Esophagus muscularis mucosa (tissue), 4 donors: ENCODE measurements at places on chromosomes 11 and 22. TPM values are rescaled to one million over a fixed set of nuclear protein-coding genes. Genes with fewer than 3 reads are reported as not detected.
A peak's percentile ranks its signal among the peaks of the same experiment; 100 is the strongest.

DNA sequence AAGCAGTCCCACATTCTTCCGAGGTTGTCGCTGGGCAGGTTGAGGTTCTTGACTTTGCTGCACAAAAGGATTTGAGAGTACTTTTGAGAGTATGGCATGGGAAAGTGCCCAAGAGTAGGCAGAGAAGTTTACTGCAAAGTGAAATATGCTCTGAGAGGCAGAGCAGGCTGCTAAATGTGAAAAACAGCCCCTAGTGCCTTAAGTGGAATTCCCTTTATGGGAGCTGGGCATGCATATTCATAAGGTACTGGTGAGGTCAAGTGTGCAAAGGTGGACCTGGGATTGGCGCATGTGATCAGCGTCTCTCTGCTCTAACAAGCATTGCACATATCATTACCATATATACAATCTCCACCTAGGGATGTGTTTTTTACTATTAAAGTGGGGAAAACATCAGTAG is 12.0 kb upstream of the APOL4 start:
- DNase-seq, result no peak
- H3K36me3 ChIP-seq, result no peaks in the 10 kb centered on the region
- H3K27ac ChIP-seq, result no peak overlapping the region
- no peaks in the 10 kb centered on the region for H3K4me1 ChIP-seq

DNA sequence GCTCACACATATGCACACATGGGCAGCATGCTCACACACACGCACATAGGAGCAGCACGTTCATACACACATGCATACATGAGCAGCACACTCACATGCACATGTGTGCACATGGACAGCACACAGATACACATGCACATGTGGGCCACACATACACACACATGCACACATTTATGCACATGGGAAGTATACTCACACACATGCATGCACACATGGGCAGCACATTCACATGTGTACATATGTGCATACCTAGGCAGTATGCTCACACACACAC is 42.5 kb downstream of the RTN4R start:
- no peaks in the 10 kb centered on the region for H3K36me3 ChIP-seq
- peaks cover 10% of the 10 kb centered on the region for H3K4me1 ChIP-seq
- H3K27ac ChIP-seq, result no peak overlapping the region
- no peak for DNase-seq

DNA sequence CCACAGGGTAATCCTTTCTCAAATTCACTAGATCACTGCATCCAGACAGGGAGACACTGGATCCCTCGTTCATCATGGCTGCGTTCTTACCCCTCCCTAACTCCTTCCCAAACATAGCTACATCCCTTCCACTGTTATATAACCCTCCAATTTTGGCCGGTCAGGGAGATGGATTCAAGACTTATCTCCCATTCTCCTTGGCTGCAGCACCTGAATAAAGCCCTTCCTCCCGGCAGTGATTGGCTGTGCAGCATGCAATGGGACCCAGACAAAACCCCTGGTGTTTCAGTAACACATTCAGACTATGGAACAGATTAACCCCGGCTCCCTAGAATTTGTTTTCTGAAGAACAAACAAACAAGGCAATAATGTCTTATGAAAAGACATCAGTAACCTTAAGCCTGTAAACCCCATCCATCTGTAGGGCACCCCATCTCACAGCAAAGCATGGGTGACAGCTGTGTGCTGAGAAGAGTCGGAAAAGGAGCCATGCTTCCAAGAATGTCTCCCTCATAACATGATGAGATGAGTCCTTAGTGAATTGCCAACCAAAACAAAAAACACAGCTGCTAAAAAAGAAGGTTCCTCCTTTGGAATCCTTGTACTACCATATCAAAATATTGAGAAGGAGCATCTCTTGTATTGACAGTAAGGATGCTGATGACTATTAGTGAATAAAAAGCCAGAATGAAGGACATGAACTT is 5.0 kb downstream of the MIF start:
- H3K27me3 ChIP-seq, result no peaks in the 10 kb centered on the region
- H3K4me3 ChIP-seq, result no peak overlapping the region
- H3K36me3 ChIP-seq, result peaks cover 23% of the 10 kb centered on the region
- H3K27ac ChIP-seq, result no peak overlapping the region

- no peak overlapping the region for H3K4me3 ChIP-seq
- no peaks in the 10 kb centered on the region for H3K27me3 ChIP-seq
- H3K36me3 ChIP-seq, result no peaks in the 10 kb centered on the region
Measured at GRCh38 chr11:37972691-37973090, 1374.7 kb upstream of the RAG2 start.

DNA sequence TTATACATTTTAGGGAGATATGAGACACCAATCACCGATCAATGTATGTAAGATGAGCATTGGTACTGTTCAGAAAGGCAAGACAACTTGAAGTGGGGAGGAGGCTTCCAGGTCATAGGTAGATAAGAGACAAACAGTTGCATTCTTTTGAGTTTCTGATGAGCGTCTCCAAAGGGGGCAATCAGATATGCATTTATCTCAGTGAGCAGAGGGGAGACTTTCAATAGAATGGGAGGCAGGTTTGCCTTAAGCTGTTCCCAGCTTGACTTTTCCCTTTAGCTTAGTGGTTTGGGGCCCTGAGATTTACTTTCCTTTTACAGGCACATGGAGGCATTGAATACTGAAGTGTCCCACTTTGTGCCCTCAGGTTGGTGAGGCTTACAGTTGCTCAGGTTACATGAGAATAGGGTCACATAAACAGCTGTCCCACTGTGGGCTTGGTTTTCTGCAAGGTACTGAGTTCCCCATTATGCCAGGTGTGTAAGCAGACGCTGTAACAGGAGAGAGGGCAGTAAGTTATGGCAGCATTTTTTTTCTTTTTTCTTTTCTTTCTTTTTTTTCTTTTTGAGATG is 129.8 kb upstream of the SERPIND1 start:
- DNase-seq, result no peak
- no peak overlapping the region for H3K4me3 ChIP-seq
- peaks cover 17% of the 10 kb centered on the region for H3K27me3 ChIP-seq
- H3K27ac ChIP-seq, result no peak overlapping the region

DNA sequence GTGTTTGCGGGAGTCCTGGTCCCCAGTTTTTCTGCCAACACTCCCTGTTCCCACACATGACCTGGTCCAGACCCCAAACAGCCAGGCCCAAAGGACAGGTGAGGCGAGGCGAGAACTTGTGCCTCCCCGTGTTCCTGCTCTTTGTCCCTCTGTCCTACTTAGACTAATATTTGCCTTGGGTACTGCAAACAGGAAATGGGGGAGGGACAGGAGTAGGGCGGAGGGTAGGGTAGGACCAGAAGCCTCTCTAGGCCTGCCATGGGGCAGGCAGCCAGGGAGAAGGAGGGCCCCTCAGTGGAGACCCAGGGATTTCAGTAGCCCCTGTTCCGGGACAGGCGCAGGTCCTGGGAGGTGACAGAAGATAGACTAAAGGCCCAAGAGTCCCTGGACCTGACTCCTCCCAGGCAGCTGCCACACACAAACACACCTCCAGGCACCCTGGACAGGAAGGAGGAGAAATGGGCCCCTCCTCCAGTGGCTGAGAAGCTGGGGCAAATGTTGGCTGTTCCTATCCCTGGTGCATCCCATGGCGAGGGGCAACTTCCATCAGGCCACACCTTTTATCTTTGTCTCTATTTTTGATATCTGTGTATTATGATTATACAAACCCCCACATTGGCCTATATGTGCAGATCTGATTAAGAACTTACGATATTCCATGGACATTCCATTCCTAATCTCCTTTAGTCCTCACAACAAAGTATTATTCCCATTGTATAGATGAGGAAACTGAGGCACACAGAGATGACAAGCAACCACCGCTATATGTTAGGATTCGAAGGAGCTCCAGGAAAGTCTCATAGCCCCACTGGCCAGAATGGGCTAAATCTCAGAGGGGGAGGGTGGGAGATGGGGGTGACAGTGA is 626 bp upstream of the F2 start:
- H3K4me3 ChIP-seq, result no peak overlapping the region
- no peak for DNase-seq
- H3K4me1 ChIP-seq, result no peaks in the 10 kb centered on the region

DNA sequence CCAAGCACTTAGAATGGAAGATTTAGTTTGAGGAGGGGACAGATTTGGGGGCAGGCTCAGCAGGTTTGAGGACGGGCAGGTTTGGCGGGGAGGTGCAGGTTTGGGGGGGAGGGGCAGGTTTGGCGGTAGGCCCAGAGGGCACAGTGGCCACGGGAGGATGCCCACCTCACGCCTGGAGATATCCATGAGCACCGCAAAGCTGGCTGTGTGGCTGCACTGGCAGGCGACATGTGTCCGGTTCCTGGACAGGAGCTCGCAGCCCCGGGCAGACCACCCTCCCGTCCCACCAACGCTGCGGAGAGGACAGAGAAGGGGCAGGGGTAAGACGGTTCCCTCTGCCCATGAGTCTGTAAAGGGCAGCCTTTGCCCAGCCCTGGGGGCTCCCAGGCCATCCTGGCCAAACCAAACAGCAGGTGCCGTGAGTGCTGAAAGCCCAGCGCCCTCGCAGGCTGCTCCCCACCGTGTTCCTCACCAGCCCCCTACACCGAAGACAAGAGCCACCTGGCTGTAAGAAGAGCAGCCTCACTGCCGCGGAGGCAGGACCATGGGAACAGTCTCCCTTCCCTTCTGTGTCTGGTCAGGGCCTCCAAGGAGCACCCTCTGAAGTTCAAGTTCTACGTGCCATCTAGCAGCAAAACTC is 43.0 kb downstream of the TRMU start:
- H3K27ac ChIP-seq, result no peak overlapping the region
- no peak overlapping the region for H3K4me3 ChIP-seq
- DNase-seq, result no peak

- DNase-seq, result no peak
- H3K27ac ChIP-seq, result no peak overlapping the region
- no peaks in the 10 kb centered on the region for H3K27me3 ChIP-seq
- H3K4me1 ChIP-seq, result peaks cover 15% of the 10 kb centered on the region
Measured at GRCh38 chr11:58641803-58642581, 19.5 kb downstream of the CNTF start.

GRCh38 chr11:126560221-126560620 is 204.7 kb downstream of the ST3GAL4 start:
- no peaks in the 10 kb centered on the region for H3K27me3 ChIP-seq
- no peak for DNase-seq
- H3K4me1 ChIP-seq, result no peaks in the 10 kb centered on the region
- H3K36me3 ChIP-seq, result no peaks in the 10 kb centered on the region
- H3K27ac ChIP-seq, result no peak overlapping the region
- no peak overlapping the region for H3K4me3 ChIP-seq

- DNase-seq, result no peak
- no peak overlapping the region for H3K4me3 ChIP-seq
- H3K27me3 ChIP-seq, result no peaks in the 10 kb centered on the region
- H3K27ac ChIP-seq, result no peak overlapping the region
- H3K4me1 ChIP-seq, result peaks cover 12% of the 10 kb centered on the region
- H3K36me3 ChIP-seq, result no peaks in the 10 kb centered on the region
Measured at GRCh38 chr11:125295931-125296330, 131.4 kb downstream of the PKNOX2 start.

DNA sequence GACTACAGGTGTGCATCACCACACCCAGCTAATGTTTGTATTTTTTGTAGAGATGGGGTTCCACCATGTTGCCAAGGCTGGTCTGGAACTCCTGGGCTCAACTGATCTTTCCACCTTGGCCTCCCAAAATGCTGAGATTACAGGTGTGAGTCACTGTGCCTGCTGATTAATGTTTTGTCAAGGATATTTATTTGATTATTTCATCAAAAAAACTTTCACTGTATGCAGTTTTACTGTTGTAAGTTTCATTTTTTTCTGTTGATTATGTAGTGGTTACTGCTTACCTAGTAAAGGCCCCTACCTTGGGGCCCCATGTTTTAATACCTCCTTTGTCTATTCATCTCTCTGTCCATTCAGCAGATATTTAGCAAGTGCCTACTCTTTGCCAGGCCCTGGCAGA is 16.7 kb upstream of the FAM168A start:
- DNase-seq, result no peak
- H3K4me3 ChIP-seq, result no peak overlapping the region
- H3K27me3 ChIP-seq, result no peaks in the 10 kb centered on the region
- no peaks in the 10 kb centered on the region for H3K36me3 ChIP-seq

- H3K27me3 ChIP-seq, result no peaks in the 10 kb centered on the region
- no peak for DNase-seq
- no peak overlapping the region for H3K27ac ChIP-seq
- H3K36me3 ChIP-seq, result peaks cover 9% of the 10 kb centered on the region
Measured at GRCh38 chr22:40249286-40249685, 71.6 kb downstream of the TNRC6B start.

DNA sequence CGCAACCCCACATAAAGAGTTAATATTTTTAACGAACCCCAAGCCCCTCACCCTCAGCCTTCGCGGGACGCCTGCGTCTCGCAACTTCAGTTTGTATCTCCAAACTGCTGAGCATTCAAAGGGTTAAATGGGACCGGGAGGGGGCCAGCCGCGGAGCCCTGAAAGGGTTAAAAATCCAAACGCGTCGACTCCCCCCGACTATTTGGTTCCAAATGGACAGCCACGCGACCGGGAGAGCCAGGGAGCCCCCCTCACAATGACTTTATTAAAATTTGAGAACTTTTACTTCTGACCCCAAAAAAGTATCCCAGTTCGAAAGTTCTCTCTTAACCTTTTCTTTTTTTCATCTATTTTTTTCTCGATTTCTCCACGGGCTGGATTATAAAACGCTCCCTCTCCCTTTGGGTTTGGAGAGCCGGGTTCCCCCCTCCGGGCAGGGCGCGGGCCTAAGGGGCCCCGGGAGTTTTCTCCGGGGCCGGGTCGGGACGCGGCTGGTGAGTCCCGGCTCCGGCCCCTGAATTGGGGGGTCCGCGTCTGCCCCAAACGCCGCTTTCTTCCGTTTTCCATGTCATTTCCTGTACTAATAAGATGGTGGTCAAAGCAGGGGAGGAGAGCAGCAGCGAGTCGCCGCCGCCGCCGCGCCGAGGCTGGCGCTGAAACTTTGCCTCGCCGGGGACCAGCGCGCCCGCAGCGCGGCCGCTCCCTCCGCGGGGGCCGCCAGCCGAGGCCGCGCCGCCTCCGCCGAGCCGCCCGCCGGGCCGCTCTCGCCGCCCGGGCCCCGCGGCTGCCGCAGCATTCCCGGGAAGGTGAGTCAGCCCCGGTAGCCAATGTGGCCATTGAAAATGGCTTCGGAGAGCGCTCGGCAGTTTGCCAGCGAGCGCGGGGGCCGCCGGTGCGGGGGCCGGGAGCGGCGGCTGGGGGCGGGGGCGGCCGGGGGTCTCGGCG is at the start of gene PRDM11:
Gene PRDM11 (plus strand): TSS at position 568 of the 945 bp plus-strand sequence. CDS start 35,128 bp downstream, outside the sequence.
- no peaks in the 10 kb centered on the region for H3K36me3 ChIP-seq
- peaks cover 32% of the 10 kb centered on the region for H3K4me1 ChIP-seq
- H3K4me3 ChIP-seq, result peak within 1 kb of the TSS; percentile 76
- H3K27me3 ChIP-seq, result no peaks in the 10 kb centered on the region

GRCh38 chr11:128238521-128239265 is 348.7 kb downstream of the ETS1 start:
- H3K36me3 ChIP-seq, result no peaks in the 10 kb centered on the region
- no peaks in the 10 kb centered on the region for H3K27me3 ChIP-seq
- no peaks in the 10 kb centered on the region for H3K4me1 ChIP-seq
- no peak overlapping the region for H3K4me3 ChIP-seq

- no peak for DNase-seq
- no peak overlapping the region for H3K4me3 ChIP-seq
- peaks cover 14% of the 10 kb centered on the region for H3K4me1 ChIP-seq
Measured at GRCh38 chr11:67027483-67027930, 4.6 kb downstream of the SYT12 start.

GRCh38 chr11:26951809-26952515 is 42.0 kb upstream of the FIBIN start:
- no peak overlapping the region for H3K4me3 ChIP-seq
- no peak for DNase-seq
- no peaks in the 10 kb centered on the region for H3K36me3 ChIP-seq
- no peak overlapping the region for H3K27ac ChIP-seq
- H3K27me3 ChIP-seq, result no peaks in the 10 kb centered on the region

CARD10 gene
- total RNA-seq, result 15.3 TPM

ST14 gene
- 1.2 TPM for total RNA-seq

OR52I1 gene
- total RNA-seq, result not detected

RRM1 gene
- total RNA-seq, result 44.0 TPM

BLID gene
- total RNA-seq, result 3.3 TPM

CWF19L2 gene
- 34.5 TPM for total RNA-seq

RAB30 gene
- total RNA-seq, result 19.8 TPM

TNNI2 gene
- not detected for total RNA-seq

SLC29A2 gene
- total RNA-seq, result 0.50 TPM

OR56A4 gene
- not detected for total RNA-seq
